ENCODE measurements at places on chromosomes 3 and 15.

DNA sequence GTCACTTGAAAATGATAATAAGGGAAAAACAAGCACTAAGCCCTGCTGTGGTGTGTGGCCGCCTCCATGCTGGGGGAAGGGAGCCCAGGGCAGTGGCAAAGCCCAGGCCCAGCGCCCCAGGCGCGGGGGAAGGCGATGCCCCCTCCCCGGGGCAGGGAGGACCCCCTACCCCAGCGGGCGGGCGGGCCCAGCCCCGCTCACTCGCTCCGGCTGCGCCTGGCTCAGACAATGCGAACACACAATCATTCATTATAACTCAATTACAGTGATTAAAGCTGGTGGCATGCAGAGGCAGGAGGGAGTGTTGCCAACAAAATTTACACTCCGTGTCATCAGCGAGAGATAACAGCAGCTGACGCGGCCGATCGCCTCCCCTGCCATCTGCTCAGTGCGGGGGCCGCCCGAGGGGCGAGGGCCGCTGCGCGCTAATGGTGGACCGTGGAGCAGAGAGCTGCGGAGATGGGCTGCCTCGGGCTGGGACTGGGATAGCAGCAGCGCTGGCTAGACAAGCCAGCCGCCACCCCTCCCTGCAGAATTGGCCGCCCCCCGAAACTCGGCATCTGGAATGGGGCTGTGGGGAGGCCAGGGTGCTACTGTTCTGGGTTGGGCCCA is 64.1 kb downstream of the TLE3 start:
- DNase-seq = no peak

- no peak for DNase-seq
Observed at GRCh38 chr3:156551746-156552145, 3.2 kb downstream of the SSR3 start.

- no peak for DNase-seq
Observed at GRCh38 chr3:71492974-71493771, 90.4 kb downstream of the FOXP1 start.

DNA sequence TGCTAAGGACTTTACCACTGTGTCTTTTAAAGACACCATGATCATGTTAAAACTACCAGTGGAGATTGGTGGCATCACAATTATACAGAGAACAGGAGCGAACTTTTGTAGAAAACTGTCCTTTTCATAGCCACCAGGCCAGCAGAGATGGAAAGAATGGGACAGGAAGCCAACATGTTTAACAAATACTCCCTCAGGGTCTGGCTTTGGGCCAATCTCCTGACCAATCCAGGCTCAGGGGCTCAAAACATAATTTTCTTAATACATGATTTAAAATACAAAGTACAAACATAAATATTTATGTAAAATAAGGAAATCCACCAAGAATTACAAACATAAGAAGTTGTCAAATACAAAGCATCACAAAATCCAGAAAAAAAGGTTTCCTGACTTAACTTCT is 266.0 kb downstream of the VPS13C start:
- DNase-seq = no peak

DNA sequence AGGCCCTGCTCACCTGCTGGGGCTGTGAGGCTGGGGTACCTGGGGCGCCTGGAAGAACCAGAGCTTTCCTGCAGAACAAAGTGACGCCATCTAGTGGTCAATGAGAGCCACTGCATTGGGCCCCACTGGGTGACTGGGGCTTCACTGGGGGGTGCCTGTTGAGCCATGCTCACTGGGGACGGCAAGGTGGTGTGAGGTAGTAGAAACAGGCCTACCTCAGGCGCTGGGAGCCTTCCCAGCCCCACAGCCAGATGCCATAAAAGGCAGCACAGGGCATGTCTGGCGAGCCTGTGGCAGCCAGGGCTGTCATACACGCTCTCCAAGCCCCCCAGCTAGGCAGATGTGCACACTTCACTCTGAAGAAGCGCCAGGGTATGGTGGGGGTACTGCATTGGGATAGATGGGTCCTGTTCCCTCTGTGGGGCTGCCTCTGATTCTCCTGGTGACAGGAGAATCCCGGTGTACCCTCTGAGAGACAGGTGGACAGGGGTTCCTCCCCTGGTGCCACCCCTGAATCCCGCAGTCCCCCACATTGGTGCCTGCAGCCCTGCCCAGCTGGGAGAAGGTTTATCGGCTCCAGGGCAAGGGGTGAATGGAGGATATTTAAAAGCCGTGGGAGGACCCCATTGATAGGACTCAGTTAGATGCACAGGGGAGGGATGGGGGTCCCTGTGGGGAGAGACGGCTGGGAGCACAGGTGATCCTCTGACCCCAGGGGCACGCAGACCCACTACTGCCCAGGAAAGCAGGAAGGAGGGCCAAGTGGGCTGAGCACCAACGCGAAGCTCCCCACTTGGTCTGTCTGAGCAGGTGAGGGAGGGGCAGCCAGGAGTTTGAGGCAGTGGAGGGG is 178.8 kb downstream of the NSMCE3 start:
- DNase-seq = peak; percentile 54
